ENCODE measurements at places on chromosomes 12 and 14.

- no peak for DNase-seq
These were observed 35.1 kb downstream of the ST8SIA1 start for GRCh38 chr12:22299294-22299912.

GRCh38 chr12:48979602-48980388 lies 1.7 kb downstream of the WNT1 start:
- DNase-seq: no peak

DNA sequence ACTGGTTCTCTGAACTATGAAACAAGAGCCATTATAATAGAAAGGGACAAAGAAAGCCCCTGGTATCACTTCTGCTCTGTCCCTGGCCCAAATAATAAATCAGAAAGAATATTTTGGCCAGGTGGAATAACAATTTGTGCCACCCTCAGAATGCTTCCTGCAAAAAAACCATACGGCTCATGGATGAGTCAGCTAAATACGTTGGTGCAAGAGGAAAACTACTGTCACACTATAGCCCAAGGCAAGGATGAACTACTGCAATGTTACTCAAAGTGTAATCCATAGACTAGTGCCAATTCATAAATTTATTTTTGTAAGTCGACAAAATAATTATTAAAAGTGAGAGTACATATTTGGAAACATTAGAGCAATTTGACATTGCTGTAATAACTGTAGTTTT lies 68.2 kb downstream of the ANKS1B start:
- no peak for DNase-seq

DNA sequence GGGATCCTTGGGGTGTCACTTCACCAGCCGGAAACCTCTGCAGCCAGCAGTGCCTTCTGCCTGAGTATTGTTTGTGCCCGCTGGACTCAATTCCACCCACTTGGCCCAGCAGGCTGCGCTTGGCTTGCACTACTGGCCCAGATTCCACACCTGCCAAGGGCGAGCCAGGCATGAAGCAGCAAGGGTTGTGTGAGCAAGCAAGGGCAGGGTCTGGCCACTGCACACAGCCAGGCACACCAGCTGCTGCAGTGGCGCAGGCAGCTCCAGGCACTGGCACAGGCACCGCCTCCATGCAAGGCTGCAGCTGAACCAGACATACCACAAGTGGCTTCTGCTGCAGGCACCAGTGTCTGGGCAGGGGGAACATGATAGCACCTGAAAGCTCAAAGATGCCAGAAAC lies 99.5 kb downstream of the NUAK1 start:
- DNase-seq: no peak

DNA sequence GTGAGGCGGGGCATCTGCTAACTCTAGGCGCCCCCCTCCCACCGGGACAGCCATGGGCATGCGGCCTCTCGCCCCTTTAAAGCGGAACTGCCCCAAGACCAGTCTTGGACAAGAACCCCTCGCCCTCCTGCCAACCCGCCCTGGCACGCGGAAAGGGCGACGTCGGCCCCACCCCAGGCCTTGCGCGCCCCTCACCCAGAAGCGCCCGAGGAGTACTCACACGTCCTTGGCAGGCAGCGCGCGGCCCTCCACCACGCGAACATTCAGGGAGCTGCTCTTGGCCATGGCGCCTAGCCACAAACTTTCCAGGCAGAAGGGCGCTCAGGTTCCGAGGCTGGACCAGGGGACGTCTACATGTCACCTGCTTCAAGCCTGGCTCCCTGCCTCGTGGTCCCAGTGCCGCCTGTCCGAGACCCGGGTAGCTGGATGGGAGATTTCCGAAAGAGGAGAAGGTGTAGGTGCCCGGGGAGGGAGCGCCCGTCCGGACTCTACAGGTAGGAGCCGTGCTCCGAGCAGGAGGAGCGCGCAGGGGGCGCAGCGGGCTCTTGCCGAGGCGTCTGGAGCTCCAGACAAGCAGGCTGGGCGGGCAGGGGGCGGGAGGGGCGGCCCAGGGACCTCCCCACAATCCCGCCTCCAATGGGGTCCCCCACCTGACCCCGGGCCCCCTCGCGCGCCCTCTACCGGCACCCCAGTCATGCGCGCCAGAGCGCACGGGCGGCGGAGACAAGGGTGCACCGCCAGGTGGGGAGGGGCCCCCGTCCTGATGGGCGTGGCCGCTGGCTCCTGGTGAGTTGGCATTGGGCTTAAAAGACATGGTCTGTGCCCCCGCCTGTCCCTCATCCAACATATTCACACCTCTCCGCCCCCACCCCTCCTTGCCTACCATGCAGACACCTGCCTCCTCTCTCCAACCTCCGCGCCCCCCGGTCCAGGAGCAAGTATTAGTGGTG lies at the start of gene RASAL1:
TSS of gene RASAL1 (minus strand) at position 584 of the 950 bp plus-strand sequence. CDS start at position 285, 299 bp downstream.
- DNase-seq: no peak

DNA sequence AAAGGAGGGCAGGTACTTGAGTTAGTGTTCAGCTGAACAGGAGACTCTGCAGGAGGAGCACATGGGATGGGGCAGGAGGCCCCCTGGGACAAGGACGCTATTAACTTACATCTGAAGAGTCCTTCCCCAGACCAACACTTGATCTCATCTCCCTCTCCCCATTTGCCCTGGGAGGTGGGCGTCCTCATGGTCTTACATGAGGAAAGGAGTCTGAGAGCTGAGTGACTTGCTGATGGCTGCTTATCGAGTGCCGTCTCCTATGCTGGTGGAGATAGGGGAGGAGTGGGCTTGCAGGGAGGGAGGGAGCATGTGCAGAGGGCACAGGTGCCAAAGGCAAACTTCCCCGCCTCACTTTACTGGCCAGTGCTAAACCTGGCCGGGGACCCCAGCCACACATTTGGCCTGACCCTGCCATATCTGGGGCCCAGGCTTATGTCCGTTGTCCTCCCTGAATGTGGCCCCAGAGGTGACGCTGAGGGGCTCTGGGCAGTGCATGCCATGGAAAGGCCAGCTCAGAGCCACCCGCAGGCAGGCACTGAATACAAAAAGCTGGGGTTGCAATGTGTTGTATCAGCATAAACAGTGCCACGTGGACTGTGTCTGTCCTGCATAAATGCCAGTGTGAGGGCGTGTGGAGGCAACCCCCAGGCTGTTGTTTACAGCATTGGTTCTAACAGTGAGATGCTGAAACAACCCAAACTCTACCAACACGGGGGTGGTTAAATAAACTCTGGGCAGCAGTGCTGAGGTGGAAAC lies 29.4 kb downstream of the FAIM2 start:
- DNase-seq: no peak

- no peak for DNase-seq
These were observed 162.6 kb upstream of the PLEKHG7 start for GRCh38 chr12:92539976-92540781.

DNA sequence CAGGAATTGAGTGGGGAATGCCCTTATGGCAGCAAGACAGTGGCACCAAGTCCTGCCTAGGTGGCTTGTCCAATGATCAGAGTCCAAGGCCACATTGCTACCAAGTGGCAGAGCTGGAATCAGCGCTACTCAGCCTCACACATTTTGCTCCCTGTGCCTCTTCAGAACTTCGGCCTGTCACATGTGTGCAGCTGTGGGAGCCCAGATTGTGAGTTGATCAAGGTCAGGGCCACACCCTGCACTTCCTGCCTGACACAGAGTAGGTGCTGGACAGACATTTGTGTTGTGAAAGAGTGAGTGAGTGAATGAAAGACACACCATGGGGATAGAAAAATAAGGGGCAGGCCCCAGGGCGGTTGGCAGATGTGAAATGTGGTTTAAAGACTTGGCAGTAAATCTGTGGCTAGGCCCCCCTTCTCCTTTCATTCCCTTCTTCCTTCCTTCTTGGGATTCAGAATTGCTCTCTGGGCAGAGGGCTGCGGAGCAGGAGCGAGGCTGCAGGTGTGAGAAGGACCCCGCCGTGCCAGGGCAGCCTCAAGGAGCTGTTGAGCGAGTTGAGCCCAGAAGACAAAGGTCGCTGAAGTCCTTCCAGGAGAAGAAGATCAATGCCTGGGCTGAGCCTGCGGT lies 83.5 kb downstream of the SLC25A47 start:
- DNase-seq: no peak

GRCh38 chr12:52651726-52652261 lies at the start of gene KRT2:
Gene KRT2, minus strand, starts transcription at chr12:52652211. Its CDS starts 69 bp downstream, at chr12:52652142.
- DNase-seq: no peak

GRCh38 chr14:105305345-105305744 lies 4.5 kb upstream of the BRF1 start:
- DNase-seq: no peak

- DNase-seq: no peak
These were observed 2.9 kb downstream of the PAX9 start for GRCh38 chr14:36664322-36665193.

GRCh38 chr12:59699421-59700152 lies 103.8 kb downstream of the SLC16A7 start:
- no peak for DNase-seq

Data from RCC 7860 (cell line).